NCI-H2171 treated with DMSO at 0.1 percent for 48 hours (cell line): ENCODE measurements at places on chromosomes 6 and 20.
A peak's percentile ranks its signal among the peaks of the same experiment; 100 is the strongest.

DNA sequence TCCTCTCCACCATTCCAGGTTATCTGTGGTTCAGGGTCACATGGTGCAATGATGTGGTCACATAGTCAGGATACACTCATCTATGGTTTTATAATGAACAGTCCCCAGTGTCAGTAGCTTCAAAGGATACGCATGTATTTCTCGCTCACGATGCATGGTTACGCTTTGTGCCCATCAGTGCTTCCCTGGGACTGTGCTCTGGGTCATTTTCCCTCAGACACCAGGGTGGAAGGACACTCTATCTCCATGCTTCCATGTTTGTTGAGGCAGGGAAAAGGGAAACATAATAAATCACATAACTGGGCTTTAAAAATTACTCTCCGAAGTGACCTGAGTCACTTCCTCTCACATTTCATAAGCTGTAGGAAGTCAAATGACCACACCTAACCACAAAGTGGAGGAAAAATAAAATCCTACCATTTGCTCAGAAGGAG lies 394.8 kb upstream of the NOX3 start:
- no peak for DNase-seq

- DNase-seq, result no peak
Measured at GRCh38 chr6:168004945-168005344, 7.5 kb downstream of the KIF25 start.

DNA sequence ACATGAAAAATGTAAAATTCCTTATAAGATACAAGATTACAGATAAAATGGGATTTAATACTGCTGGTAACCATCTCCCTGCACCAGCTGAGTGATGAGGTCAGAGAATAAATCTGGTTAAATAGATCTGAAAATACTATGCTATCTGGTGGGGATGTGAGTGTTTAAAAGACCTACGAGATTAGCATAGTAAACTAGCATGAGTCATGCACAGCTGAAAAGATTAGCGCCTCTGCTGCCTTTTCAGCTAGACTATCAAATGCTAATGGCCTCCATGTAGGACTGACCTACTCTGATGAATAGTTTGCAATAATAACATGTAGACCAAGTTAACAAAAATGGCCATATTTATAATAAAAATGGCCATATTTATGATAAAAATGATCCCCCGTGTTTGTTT lies 553.3 kb downstream of the C6orf118 start:
- no peak for DNase-seq

- DNase-seq, result no peak
Measured at GRCh38 chr6:100084991-100085364, 91.0 kb upstream of the MCHR2 start.

GRCh38 chr6:82836022-82836575 lies 229.5 kb downstream of the UBE3D start:
- DNase-seq, result no peak

DNA sequence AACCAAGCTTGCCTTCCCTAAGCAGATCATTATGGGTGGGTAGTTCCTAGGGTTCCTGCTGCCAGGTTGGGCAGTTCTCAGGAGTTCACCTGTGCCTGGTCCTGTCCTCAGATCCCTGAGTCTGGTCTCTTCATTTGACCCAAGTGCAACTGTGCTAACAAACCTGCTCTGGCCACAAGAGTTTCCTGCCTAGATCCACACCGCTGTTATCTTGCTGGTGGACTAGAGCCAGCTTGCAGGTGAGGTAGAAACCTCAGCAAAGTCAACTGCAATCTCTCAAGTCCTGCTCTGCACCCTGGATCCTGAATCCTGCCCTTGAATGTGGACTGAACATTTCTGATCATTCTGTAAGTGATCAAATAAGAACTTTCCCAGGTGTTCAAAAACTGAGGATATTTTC lies 191.8 kb upstream of the LRFN2 start:
- no peak for DNase-seq

DNA sequence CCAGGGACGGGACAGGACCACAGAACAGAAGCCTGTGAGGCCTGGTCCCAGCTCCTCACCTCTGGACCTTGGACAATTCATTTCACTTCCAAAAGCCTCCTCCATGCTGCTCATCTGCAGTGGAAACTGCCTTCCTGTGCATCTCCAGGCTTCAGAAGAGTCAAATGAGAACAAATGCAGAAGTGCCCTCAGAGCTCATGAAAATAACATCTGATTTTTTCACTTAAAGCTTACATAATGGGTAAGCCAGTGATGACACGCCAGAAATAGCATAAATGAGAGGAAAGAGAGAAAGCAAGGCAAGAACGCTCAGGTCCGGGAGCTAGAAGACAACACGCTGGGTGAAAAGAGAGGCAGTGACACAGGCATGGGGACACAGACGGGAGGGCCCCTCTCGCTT lies 7.9 kb downstream of the CNKSR3 start:
- DNase-seq, result no peak

DNA sequence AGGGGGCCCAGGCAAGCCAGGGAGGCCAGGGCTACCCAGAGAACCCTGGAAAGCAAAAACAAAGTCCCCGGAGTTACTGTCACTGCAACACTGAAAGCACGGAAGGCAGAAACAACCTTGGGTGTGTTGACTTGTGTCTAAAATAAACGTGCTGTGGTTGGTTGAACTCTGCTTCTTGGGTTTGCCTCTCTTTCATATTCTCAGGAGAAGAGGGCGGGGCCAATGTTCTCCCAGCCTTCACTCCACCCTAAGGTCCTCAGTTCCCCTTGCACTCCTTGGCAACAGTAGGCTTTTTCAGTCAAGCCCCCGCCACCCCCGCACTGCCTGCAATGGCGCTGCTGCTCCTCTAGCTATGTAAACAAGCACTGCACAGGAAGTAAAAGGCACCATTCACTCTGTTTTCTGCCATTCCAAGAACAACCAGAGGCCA lies 60.9 kb downstream of the COL9A1 start:
- no peak for DNase-seq

DNA sequence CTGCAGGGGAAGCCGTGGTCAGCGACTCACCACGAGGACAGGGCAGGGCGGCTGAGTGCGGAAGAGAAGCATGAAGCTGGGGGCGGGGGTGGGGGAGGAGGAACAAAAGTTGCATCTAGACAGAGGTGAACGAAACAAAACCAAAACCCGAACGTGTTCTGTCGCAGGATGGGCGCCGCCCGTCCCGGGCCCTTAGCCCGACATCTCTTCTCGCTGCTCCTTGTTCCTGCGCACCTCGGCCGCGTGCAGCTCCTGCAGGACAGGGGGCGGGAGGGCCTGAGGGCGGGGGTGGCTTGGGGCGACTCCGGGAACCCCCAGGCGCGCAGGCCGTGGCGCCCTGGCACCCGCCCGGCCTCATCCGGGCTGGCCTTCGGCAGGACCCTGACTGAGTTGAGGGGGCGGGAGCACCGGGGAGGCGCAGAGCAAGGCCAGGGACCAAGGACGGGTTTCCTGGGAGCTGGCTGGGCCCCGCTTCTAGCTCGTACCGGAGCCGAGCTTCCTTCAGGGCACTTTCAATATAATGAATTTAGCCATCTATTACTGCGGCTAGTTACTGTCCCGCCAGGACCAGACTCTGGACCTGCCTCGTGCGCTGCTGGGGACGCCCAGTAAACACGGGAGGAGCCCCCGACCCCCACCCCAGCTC lies 12.0 kb downstream of the STMN3 start:
- no peak for DNase-seq

DNA sequence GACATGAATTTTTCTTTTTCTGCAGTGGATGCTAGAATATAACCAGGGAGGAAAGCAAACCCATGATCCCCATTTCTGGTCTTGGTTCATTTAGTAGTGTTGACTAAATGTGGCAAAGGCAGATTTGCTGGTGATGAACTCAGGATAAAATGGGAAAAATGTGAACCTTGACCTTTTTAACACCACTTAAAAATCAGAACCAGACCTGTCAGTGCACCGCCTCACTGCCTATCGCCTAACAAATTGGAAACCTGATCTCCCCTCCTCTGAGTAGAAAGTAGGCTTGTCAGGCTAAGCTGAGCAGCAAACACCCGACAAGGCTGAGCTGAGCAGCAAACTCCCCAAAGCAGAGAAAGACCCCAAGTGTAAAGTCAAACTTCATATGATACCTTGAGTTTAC lies 254.8 kb downstream of the FOXC1 start:
- peak; percentile 85 for DNase-seq

- peak; percentile 76 for DNase-seq
Measured at GRCh38 chr6:26272171-26272637, 92.8 kb upstream of the BTN3A2 start.

- no peak for DNase-seq
Measured at GRCh38 chr20:34535857-34536256, 19.6 kb downstream of the DYNLRB1 start.

GRCh38 chr6:166955121-166955864 lies 1.1 kb downstream of the RNASET2 start:
- no peak for DNase-seq

DNA sequence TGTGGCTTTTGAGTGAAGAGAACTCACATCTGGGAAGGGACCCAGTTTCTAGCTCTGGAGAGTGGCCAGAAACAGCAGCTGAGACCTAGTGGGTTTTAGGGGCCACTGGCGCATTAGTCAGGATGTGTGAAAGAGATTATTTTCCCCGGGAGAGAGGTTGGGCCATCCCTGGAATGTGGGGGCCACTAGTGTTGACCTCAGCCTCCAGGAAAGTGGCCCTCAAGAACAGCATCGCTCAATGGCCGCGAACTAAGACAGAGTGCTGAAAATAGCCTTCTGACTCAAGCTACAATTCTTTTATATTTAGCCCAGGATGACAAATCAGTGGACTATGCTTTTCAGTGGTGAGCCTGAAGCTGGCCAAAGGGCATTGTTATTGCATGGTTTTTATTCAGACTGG lies 210.4 kb upstream of the RNF24 start:
- DNase-seq, result no peak

- no peak for DNase-seq
Measured at GRCh38 chr6:17525637-17526036, 74.5 kb upstream of the FAM8A1 start.

DNA sequence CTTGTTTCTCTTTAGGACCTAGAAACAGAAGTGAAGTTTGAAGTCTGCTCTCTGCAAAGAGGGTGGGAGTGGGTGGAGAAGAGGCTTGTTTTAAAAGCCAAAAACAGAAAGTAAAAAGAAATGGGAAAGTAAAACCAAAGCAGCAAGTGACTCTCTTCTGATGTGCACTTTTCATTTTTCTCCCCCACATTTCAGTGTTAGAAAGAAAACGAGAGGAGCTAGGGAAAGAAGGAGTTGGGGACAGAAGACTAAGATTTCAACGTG lies 1.3 kb downstream of the C6orf141 start:
- DNase-seq, result no peak

DNA sequence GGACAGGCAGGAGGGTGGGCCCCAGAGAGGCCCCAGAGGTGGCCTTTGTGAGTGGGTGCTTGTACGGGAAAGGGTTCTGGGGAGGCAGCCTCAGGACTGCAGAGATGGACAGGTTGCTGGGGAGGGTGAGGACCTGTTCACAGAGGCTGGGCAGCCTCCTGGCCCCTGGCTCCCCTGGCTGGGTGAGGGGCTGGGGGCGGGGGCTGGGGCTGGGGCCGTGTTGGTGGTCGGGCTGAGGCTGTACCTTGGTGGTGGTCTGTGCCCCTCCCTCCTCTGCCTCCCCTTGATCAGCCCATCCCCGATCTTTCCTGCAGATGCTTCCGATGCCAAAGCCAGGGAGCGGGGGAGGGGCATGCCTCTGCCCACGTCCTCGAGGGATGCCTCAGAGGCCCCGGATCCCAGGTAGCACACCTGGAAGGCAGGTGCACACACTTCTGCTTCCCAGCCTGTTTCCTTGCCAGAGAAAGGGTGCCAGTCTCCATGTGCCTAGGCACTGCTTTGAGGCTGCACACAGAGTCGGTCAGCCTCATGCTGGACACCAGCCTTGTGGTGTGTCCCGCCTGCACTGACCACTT lies 4.8 kb downstream of the TCEA2 start:
- no peak for DNase-seq

- DNase-seq, result no peak
Measured at GRCh38 chr6:149500096-149500495, 15.3 kb upstream of the ZC3H12D start.

- no peak for DNase-seq
Measured at GRCh38 chr6:45438849-45439406, 61.2 kb upstream of the SUPT3H start.

- DNase-seq, result no peak
Measured at GRCh38 chr6:139611327-139612134, 237.1 kb upstream of the CITED2 start.

DNA sequence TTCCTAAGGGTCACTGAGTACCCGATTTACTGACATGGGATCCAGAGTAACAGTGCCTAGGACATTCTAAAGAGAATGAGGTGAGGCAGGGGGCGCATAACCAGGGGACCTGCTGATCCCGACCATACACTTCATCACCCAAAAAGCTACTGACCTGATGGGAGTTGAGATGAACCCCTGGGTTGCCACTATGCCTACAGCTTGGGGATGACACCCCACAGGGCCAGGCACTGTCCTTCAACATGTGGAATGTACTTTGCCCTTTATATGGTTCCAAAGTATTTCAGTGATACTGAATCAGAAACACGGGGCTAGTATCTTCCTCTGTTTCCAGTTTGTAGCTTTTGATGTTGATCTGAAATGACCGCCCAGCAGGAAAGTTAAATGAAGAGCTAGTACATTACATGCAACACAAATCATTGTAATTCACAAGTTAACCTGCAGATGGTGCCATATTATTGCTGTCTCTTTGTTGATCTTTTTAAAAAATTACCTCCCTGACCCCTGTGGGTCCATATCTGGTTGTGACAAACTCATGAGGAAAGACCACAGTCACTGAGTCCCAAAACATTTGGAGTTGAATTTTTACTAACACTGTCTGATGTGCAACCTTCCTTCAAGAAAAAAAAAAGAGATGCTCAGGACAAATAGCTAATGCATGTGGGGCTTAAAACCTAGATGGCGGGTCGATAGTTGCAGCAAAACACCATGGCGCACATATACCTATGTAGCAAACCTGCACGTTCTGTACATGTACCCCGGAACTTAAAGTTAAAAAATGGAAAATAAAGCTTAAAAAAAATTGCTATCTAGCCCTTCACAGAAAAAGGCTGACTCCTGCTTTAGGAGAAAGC lies 42.7 kb upstream of the GCNT2 start:
- DNase-seq, result peak; percentile 8

- no peak for DNase-seq
Measured at GRCh38 chr20:3243718-3244358, 4.8 kb upstream of the SLC4A11 start.

DNA sequence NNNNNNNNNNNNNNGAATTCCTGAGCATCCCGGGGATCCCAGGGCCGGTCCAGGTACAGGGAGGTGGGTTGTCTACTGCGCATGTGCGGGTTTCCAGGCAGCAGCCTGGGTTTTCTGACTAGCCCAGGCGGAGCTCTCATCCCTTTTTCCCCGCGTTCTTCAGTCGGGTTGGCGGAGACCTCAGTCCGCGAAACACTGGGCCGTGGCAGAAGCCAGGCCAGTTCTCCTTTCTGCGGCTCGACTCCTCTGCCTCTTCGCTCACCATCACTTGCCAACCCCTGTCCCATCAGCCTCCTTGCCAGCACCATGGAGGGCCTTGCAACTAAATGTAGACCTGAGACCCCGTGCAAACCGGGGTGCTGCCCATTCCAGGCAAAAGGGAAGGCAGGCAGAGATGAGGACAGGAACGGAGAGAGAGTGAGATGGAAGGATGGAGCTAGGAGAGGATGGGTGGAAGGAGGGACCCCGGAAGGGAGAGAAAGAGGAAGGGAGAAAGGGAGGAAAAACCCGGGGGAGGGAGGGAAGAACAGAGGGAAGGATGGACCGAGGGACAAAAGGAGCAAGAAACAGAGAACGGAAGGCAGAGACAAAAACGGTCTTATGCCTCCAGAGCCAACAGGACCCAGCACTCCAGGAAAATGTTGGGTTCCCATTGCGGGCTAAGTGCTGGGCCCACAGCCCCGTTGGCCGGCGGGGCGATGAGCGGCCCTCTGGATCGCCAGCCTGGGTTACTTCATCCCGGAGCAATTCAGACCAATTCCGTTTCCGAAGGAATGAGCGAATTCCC lies 445.4 kb upstream of the DEFB115 start:
- DNase-seq, result peak; percentile 12

GRCh38 chr6:107654764-107655163 lies 164.8 kb downstream of the SOBP start:
- DNase-seq, result no peak
